ENCODE measurements at places on chromosomes 13 and 19. TPM values are rescaled to one million over a fixed set of nuclear protein-coding genes. Genes with fewer than 3 reads are reported as not detected.

DEDD2 gene
- 30.7 TPM for total RNA-seq

KLK1 gene
- total RNA-seq: 0.49 TPM

FOXA3 gene
- total RNA-seq: 1.0 TPM

HIPK4 gene
- not detected for total RNA-seq

GRCh38 chr19:16682539-16682938 is 21.6 kb downstream of the TMEM38A start:
- DNase-seq: no peak

- no peak for DNase-seq
These were observed 102.6 kb downstream of the LRCH1 start for GRCh38 chr13:46655377-46656180.

- no peak for DNase-seq
These were observed 86.1 kb downstream of the TEX26 start for GRCh38 chr13:31018511-31018910.

- DNase-seq: no peak
These were observed 53.7 kb downstream of the ATP7B start for GRCh38 chr13:51957377-51958216.

- no peak for DNase-seq
These were observed 28.9 kb downstream of the ZFR2 start for GRCh38 chr19:3839941-3840340.

- DNase-seq: no peak
These were observed 301.9 kb downstream of the ATP8A2 start for GRCh38 chr13:25673711-25674110.

DNA sequence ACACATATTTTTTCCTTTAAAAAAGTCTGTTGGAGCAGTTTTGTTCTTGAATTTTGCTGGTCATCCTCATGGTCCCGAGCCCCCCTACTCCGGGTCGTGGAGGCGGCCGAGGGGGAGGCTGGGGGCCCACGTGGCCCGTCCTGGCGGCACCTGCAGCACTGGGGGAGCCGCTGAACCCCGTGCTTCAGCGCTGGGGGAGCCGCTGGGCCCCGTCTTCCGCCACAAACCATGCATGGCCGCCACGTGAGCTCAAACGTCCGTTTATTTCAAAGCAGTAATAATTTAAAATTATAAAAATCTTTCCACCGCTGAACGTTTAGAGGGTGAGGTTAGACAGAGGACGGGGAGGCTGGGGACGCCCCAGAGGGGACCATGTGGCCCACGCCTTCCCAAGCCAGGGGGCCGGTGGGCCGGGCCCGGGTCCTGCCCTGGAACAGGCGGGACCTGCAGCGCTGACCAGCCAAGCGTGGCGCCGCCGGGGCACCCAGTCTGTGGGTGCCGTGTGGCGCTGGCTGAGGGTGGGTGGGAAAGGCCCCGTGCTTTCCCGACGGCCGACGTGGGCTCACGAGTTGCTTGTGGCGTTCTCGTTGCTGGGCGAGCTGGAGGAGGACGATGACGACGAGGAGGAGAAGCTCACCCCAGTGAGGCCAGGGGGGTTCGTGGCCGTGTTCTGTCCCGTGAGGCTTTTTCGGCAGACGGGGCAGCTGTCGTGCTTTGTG is 8.0 kb downstream of the FGF22 start:
- DNase-seq: no peak

GRCh38 chr13:75426421-75426820 is 55.5 kb downstream of the TBC1D4 start:
- DNase-seq: no peak

- DNase-seq: no peak
These were observed 435.1 kb downstream of the ZNF536 start for GRCh38 chr19:30807278-30807677.

GRCh38 chr19:937259-937694 is 11.4 kb downstream of the ARID3A start:
- no peak for DNase-seq

DNA sequence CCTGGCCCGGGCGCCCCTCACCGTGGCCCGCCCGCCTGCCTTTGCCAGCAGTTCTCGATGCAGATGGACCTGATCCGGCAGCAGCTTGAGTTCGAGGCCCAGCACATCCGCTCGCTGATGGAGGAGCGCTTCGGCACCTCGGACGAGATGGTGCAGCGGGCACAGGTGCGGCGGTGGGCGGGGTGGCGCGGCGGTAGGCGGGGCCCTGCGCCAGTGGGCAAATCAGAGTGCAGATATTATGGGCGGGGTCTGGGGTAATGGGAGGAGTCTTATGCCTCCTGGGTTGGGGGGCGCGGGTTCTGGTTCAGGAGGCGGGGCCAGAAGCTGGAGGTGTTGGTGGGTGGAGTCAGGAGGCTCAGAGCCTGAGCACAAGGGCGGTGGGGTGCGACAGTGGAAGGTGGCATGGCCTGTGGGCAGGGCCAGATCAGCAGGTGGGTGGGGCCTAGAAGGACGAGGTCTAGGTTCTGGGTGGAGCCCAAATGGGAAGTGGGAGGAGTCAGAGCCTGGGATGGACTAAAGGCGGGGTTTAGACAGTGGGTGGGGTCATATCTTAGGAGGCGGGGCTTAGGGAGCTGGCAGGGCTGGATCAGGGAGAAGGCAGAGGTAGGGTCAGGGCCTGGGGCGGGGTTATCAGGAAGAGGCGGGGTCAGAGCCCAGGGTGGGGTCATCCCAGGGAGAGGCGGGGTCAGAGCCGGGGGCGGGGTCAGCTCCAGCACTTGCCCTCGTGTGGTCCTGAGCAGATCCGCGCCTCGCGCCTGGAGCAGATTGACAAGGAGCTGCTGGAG is 5.6 kb downstream of the APC2 start:
- DNase-seq: peak; percentile 83

DNA sequence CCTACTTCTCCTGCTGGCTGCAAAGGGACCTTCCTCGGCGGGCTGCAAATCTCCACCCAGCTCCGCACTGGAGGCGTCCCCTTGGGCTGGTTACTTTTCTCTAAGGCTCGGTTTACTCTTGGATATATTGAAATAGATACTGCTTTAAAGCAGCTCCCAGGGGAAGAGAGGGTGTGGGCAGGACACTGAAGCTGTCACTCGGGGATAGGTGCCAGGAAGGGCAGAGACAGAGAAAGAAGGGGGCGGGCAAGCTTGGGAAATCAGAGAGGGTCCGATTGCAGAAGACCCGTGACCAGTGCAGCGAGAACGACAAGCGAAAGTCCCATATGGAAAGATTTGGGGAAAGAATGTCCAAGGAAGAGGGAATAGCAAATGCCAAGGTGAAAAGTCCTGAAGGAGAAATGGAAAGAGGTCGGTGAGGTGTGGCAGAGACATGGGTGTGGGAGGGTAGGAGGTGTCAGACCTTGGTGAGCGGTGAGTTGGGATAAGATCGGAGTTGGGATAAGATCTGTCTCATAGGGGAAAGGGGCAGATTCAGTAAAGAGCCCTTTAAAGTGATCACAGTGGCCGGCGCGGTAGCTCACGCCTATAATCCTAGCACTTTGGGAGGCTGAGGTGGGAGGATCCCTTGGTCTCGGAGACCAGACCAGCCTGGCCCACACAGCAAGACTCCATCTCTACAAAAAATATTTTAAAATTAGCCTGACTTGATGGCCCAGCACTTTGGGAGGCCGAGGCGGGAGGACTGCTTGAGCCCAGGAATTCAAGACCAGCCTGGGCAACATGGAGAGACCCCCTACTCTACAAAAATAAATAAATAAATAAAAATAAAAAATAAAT is 618 bp downstream of the THSD8 start:
- no peak for DNase-seq

DNA sequence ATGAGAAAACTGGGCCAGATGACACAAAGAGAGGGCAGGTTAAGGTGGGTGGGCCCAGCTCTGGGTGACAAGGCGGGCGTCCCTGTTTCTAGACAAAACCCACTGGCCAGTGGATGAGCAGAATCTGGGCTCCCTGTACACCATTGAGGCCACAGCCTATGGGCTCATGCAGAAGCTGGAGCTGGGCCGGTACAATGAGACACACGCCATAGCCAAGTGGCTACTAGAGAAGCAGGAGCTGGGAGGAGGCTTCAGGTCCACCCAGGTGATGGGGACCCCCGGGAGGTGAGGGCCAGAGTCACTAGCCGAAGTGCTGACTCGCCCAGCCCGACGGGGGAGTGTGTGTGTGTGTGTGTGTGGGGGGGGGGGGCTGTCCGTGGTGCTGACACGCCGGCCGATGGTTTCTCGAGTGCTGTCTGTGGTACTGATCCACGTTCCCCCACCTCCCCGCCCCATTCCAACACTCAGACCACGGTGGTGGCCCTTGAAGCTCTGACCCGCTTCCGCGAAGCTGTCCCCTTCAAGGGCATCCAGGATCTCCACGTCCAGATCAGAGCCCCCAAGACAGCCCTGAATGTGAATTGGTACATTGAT is 24.3 kb upstream of the SHFL start:
- DNase-seq: no peak

DNA sequence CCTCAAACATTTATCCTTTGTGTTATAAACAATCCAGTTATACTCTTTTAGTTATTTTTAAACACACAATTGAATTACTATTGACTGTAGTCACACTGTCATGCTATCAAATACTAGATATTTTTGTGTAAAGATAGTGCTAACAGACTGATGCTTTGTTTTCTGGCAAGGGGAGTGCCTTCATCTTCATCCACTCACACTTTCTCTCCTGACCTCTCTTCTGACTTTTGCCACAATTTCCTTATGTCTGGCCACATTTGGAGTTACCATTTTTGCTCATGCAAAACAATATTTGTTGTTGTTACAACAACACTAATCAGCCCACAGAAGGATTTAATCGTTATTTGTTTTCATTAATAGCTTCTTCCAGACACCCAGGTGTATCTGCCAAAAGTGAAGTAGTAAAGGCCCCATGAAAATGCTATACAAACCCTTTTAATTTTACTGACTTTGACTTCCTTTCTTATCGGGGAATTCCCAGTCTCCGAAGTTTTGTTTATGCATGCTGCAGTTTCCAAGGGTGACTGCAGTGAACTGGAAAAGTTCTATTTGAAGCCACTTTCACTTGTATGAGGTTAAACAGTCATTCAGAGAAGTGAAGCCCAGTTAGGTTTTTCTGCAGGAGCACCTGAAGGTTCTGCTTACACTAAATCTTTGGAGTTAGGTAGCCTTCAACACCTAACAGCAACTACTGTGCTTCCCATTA is 66.1 kb upstream of the FRY start:
- DNase-seq: no peak

DNA sequence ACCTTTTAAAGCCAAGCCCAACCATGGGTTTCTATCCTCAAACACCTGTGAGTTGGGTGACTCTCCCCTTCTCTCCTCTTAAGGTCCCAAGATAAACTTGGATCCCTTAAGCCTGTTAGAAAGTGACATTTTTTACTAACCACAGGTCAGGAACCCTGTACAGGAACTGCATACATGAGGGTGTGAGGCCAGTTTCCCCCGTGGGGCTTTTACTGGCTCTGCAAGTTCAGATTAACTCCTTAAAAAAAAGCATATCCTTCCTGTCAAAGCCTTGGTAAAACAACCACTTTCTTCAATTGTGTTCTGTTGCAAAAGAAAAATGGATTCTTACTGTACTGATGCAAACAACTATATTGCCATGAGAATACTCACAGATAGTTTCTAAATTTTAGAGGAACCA is 2638.7 kb upstream of the PCDH20 start:
- DNase-seq: no peak

Data from glutamatergic neuron (in vitro differentiated cells).